ENCODE measurements at places on chromosomes 4 and X. TPM values are rescaled to one million over a fixed set of nuclear protein-coding genes. Genes with fewer than 3 reads are reported as not detected.

ERCC6L gene
- polyA plus RNA-seq: 0.12 TPM

GALNT7 gene
- 15.0 TPM for polyA plus RNA-seq

CT47B1 gene
- not detected for polyA plus RNA-seq

FAM149A gene
- 12.2 TPM for polyA plus RNA-seq

TLR3 gene
- polyA plus RNA-seq: not detected

MID1 gene
- 16.6 TPM for polyA plus RNA-seq

UBQLN2 gene
- polyA plus RNA-seq: 16.6 TPM

TLL1 gene
- not detected for polyA plus RNA-seq

SLC7A11 gene
- 0.46 TPM for polyA plus RNA-seq

MCF2 gene
- polyA plus RNA-seq: 11.1 TPM

TLR2 gene
- polyA plus RNA-seq: not detected

CSN1S1 gene
- polyA plus RNA-seq: not detected
